ENCODE measurements at places on chromosomes 2 and 18.

DNA sequence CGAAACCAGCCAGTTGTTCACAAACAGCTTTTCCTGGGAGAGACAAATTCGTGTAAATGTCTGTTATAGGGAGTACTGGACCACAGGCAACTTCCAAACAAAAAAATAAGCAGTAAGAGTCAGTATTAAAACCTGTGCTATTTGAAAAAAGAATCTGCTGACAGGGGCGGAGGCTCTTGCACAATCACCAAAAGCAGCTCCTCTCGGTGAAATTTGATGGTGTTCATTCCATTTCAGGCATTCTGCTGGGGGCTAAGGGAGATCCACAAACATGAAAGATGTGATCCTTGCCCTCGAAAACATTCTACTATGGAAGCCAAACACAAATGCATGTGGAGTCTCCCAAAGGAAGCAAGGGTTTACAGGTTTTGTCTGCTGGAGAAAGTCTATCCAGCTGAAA is 45.0 kb downstream of the TFCP2L1 start:
- DNase-seq: no peak

DNA sequence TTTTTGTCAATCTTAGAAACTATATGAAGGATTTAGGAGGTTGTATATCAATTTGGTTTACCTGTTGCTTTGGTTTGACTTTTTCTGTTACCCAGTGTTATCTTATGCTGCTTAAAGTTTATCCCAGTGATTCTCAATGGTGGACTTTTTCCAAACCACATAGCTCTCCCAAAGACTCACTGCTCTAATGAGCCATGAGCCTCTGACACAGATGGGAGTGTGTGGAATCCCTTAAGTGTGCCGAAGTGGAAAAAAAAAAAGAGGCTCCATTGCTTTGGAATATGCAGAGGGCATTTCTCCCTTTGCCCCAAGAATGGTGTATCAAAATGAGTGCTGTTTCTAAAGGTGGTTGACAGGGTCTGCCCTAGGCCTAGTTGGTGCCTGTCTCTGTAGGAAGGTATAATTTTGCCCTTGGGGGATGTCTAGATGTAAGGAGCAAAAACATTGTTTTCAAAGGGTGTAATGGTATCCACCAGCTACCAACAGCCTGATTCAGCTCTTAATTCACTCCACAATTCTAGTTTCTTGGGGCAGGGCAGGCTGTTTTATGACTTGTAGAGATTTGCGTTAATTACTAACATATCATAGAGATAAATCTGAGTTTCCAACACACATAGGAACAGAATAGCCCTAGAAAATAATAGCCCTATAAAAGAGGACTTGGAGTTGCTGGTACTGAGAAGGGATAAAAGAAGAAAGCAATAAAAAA is 64.3 kb upstream of the CYP26B1 start:
- no peak for DNase-seq

DNA sequence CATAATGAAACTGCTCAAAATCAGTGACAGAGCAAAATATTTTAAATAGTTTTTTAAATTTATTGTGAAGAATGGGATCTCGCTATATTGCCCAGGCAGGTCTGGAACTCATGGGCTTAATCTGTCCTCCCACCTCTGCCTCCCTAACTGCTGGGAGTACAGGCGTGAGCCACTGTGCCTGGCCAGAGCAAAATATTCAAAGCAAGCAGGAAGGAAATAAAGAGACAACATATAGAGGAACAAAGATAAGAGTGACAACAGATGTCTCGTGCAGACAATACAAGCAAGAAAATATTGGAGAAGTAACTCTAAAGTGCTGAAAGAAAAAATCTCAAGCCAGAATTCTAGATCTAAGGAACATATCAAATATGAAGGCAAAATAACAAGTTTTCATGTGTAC is 5.0 kb upstream of the SCLY start:
- DNase-seq: no peak

DNA sequence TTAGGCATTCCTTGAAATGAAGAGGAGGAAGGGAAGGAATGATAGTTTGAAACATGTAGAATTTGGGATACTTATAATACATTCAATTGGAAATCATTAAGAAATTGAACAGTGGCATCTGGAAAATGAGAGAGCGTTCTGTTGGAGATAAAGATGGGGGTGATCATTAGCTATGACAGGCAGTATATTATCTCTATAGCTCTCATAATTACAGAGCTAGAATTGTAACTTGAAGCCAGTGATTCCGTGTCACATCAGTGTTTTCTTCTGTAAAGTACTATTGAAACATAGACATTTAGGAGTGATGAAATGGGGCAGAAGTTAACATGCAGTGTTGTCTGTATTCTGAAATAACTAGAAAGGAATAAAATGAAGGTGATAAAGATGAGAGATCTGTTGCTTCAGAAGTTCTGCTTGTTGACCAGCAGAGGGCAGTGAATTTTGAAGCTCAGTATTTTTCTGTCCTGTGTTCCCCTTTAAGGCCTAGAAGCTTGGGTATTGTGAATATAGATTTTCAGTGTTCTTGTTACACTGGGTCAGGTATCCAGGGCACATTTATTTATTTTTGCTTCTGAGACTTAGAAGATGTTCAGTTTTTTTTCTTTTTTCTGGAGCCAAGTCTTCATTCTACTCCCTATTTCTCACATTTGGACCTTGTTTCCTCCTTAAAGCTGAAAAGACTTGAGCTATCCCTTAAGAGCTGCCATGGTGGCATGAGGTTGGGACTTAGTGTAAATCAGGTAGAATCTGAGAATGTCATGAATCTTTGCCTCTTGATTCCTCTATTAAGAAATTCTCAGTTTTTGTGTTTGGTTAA is 157.4 kb downstream of the TAF4B start:
- no peak for DNase-seq

DNA sequence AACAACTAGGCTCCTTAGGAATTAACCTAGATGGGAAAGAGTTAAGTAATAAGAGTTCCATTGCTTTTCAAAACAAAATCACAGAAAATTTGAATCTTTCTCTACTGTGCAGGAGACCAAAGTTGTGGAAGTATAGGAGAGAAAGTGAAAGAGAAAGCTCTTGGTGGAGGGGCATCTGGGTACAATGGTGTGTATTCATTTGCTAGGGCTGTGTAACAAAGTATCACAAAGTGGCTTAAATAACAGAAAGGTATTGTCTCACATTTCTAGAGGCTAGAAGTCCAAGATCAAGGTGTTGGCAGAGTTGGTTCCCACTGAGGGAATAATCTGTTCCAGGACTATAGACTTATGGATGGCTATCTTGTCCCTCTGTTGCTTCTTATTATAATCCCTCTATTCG is 50.5 kb upstream of the GORASP2 start:
- no peak for DNase-seq

GRCh38 chr2:112465382-112465781 is 16.6 kb upstream of the TTL start:
- no peak for DNase-seq

DNA sequence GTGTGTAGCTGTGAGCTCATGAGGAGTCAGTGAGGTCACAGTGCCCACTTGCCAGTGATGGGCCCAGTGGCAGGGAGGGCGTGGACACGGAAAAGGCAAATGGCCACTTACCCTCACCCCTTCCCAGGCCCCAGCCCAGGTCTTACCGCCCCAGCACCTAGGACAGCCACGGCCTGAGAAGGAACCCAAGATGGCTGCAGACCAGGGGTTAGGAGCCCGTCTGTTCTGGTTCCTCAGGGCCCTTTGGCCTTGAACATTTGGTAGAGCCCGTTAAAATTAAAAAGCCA is 74.1 kb downstream of the EMX1 start:
- DNase-seq: no peak

DNA sequence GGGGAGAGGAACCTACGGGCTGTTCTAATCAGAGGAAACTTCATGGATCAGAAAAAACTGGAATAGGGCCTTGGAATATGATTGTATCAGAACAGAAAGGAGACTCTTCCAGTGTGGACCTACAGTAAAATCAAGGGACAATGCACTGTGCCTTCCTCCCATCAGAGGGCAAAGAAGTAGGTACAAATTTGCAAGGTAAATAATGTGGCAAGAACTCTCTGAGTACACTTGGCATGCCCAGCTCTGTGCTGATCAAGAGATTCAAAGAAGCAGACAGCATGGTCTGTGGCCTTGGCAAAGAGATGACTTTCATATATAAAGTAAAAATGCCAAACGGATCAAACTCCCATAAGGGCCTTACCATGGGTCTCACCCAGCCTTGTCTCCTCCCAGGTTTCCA is 242.6 kb upstream of the OSR1 start:
- DNase-seq: no peak

DNA sequence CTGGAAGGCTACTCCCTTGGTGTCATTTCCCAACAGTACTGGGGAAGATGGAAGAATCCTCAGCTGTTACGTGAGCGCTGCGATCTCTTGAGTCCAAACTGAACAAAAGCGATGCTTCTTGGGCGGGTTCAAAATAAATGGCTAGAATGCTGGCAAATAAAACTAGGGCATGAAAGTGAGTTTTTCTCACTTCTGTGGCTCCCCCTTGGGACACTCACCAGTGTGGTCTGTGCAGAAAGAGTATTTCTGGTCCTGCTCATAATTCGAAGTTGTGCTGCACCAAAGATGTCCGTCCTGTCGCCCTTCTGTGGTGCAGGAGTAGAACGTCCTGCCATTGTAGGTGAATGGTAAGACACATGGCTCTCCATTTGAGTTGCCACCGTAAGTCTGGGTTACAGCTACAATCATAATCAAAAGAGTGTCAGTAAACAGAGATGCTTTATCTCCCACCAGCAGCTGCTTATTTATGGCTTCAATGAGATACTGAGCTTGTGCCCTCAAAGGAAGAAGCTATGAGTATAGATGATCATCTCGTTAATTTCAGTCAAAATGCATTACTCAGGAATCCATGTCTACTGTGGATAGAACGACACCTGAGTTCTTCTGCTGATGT is 11.8 kb downstream of the FN1 start:
- no peak for DNase-seq

DNA sequence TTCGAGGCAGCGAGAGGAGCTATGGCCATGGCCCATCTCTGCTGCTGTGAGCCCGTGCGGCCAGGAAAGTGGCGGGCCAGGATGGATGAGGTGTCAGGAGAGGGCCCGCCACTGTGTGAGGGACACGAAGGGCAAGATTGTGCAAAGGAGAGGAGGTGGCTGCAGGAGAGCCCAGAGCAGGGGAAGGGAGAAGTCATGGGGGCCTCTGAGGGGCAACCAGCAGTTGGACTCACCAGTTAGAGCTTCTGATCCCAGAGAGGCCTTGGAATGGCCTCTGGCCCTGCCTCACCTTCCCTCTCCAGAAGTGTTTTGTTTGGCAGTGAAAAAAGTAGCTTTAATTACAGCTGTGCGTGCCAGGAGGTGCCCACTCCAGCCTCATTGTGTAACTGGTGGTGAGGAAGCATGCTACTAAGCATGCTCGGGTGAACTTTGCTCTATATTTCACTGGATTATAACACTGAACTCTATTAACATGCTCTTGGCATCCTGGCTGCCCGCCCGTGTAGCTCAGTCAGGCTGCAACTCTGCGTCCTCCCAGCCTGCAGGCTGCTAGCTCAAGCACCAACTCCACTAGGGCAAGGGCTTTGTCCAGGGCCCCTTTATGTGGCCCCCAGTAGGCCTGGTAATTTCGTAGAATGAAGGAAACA is 34.2 kb downstream of the IMPA2 start:
- no peak for DNase-seq

GRCh38 chr2:233185330-233185729 is 66.1 kb upstream of the ATG16L1 start:
- no peak for DNase-seq

DNA sequence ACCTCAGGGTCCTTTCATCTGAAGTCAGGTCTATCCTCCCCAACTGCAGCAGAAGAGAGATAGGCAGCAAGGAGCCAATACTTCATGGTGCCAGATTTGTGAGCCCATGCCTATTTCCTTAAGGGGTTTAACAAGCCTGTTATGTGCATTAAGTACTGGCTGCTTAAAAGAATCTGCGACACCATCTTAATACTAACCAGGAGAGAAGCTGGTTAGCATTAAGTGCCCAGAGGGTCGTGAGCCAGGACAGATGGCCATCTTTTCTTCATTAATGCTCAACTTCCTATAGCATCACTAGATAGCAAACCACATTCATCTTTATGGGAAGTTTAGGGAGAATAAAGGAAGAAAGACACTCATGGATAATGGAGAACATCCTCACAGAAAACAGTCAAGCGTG is 289.1 kb downstream of the ETAA1 start:
- DNase-seq: no peak

DNA sequence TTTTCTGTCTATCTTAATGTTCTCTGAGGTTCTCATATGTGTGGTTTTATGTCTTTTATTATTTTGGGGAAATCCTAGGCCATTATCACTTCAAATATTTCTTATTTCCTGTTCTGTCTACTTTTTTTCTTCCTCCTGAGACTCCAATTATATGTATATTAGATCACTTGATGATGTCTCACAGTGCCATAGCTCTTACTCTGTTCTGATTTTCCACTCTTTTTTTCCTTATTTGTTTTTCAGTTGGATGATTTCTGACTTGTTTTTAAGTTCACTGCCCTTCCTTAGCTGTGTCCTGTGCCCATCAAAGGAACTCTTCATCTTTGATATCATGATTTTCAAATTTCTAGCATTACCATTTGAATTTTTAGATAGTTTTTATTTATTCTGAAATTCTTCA is 24.1 kb downstream of the FAM228B start:
- no peak for DNase-seq

GRCh38 chr2:125471963-125472362 is 1184.0 kb upstream of the GYPC start:
- DNase-seq: no peak

DNA sequence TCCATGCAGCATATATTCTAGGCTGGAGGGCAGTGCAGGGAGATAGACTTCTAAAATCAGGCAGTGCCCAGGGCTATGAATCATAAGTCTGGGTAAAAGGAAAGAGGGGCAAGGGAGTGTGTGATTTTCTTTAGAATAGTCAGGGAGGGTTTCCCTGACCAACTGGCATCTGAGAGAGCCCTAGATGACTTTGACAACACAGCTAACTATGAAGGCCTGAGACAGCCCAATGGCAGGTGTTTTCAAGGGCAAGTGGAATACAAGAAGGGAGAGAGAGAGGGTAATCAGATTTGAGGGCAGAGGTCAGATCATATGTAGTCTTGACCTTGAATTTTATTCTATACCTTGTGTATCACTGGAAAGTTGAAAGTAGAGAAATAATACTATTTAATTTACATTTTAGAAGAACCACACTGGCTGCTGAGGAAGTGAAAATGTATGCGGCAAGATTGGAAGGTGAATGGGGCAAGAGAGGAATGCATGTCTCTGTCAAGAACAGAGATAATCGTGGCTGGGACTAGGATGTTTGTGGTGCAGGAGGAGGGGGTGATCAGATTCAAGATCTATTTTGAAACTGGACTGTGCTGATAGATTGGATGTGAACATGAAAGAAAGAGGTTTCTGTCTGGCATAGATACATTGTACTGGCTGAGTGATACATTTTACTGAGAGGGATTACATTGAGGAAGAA is 1.9 kb upstream of the ITGB6 start:
- DNase-seq: no peak

GRCh38 chr2:70967189-70967588 is 11.2 kb upstream of the ANKRD53 start:
- DNase-seq: no peak

DNA sequence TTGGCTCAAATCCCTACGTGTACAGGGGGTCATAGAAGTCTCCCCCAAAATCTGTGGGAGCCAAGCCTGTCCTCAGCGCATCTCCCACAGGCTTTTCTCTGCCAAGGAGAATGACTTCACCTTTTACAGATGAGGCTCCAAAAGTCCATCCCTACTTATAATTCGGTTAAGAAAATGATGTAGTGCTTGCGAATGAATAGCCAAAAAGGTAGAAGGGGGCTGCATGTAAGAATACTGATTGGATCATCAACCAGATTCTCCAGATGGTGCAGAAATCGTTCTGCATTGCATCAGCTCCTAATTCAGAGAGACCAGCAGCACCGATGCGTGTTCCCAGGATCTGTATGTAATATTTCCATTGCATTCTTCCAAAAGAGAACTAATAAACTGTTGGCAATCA is 91.9 kb downstream of the EPHA4 start:
- DNase-seq: no peak

All from stimulated activated CD4-positive, alpha-beta T cell treated with anti-CD3 and anti-CD28 coated beads, Interleukin-15, amount 100 ng/mL, for 48 hours (primary cell).